Mesothelial cell of epicardium (in vitro differentiated cells): ENCODE measurements at places on chromosomes 3 and 15.

DNA sequence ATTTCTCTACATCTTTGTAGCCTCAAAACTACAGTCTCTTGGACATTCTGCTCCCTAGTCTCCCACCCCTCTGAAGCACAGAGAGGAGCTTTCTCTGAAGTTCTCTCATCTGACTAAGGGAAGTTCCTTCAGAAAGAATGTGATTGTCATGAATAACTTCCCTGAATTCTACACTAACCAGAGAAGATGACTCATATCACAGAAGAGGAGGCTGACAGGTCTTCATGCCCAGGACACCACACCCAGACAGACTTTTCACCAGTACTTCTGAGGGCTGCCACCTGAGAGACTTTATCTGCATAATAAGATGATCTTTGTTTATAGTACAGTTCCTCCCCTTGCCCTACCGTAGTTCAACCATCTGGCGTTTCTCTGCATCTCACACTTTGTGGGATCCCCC lies 52.8 kb downstream of the CDIN1 start:
- DNase-seq, result no peak

DNA sequence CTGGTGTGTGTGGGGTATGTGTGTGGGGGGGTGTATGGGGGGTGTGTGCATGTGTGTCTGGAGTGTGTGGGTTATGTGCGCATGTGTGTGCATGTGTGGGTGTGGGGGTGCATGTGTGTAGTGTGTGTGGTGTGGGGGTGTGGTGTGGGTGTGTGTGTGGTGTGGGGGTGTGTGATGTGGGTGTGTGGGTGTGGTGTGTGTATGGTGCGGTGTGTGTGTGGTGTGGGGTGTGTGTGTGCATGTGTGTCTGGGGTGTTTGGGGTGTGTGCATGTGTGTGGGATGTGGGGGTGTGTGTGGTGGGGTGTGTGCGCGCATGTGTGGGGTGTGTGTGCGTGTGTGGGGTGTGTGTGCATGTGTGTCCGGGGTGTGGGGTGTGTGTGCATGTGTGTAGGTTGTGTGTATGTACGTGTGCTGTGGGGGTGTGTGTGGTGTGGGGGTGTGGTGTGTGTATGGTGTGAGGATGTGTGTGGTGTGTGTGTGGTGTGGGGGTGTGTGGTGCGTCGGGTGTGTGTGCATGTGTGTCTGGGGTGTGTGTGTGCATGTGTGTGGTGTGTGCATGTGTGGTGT lies 6.2 kb upstream of the OCA2 start:
- no peak for DNase-seq

DNA sequence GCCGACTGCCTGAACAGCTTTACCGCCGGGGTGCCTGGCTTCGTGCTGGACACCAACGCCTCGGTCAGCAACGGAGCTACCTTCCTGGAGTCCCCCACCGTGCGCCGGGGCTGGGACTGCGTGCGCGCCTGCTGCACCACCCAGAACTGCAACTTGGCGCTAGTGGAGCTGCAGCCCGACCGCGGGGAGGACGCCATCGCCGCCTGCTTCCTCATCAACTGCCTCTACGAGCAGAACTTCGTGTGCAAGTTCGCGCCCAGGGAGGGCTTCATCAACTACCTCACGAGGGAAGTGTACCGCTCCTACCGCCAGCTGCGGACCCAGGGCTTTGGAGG lies 815 bp downstream of the SPINT1 start:
- DNase-seq, result peak; percentile 65

- no peak for DNase-seq
Measured at GRCh38 chr3:29537889-29538609, 257.2 kb downstream of the RBMS3 start.
